ENCODE measurements at places on chromosomes 1 and 21. TPM values are rescaled to one million over a fixed set of nuclear protein-coding genes. Genes with fewer than 3 reads are reported as not detected.

The C8B gene
- total RNA-seq = not detected

GRCh38 chr1:95049935-95050334 lies 22.8 kb downstream of the ALG14 start:
- no peak for DNase-seq
- no peaks in the 10 kb centered on the region for H3K4me1 ChIP-seq
- no peaks in the 10 kb centered on the region for H3K27me3 ChIP-seq
- H3K4me3 ChIP-seq = no peak overlapping the region
- H3K36me3 ChIP-seq = no peaks in the 10 kb centered on the region

DNA sequence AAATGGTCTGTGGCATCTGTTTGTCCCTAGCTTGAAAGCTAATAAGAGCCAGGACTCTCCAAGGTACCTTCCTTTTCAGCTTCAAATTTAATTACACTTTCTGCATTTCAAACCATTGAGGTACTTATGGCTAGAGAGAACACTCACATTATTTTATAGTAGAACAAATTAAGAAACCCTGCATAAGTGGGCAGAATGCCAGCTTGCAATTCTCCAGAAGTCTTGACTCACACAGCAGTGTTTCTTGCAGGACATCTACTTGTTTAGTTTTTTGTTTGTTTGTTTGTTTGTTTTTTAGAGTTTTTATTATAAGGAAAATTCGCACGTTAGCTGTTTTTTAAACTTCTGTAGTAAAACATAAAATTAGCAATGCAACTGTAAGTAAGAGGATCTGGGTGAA lies 397.2 kb downstream of the NEGR1 start:
- no peak overlapping the region for H3K4me3 ChIP-seq
- no peaks in the 10 kb centered on the region for H3K4me1 ChIP-seq
- H3K36me3 ChIP-seq = no peaks in the 10 kb centered on the region
- H3K27ac ChIP-seq = no peak overlapping the region
- DNase-seq = no peak

GRCh38 chr1:162674034-162674608 lies 41.9 kb downstream of the DDR2 start:
- no peak overlapping the region for H3K27ac ChIP-seq
- DNase-seq = peak; percentile 70
- H3K27me3 ChIP-seq = no peaks in the 10 kb centered on the region
- H3K4me1 ChIP-seq = peaks cover 22% of the 10 kb centered on the region

- H3K36me3 ChIP-seq = no peaks in the 10 kb centered on the region
- peaks cover 4% of the 10 kb centered on the region for H3K27me3 ChIP-seq
- H3K4me1 ChIP-seq = peaks cover 5% of the 10 kb centered on the region
Observed at GRCh38 chr1:180265871-180266270, 35.8 kb downstream of the LHX4 start.

DNA sequence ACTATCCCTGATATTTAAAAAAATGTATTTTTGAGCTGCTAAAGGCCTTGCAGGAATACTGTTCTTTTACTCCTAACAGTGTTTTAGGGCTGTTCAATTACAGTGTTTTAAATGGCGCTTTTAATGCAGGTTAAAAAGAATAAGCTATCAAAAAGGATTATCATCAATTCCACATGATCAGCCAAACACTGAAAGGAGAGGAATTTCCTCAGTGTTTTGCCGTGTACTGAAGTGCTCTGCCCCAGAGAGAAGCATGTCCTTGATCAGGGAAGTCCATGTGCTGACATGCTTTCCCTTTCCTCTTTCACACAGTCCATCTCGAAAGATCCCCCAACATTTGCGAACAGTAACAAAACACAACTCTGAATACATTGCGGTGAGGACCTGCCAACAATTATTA lies 3.3 kb downstream of the CFAP298 start:
- peaks cover 23% of the 10 kb centered on the region for H3K36me3 ChIP-seq
- no peaks in the 10 kb centered on the region for H3K27me3 ChIP-seq
- H3K4me3 ChIP-seq = no peak overlapping the region
- no peak overlapping the region for H3K27ac ChIP-seq

All from IMR-90 (cell line).